ENCODE measurements at places on chromosomes 1 and 21.

DNA sequence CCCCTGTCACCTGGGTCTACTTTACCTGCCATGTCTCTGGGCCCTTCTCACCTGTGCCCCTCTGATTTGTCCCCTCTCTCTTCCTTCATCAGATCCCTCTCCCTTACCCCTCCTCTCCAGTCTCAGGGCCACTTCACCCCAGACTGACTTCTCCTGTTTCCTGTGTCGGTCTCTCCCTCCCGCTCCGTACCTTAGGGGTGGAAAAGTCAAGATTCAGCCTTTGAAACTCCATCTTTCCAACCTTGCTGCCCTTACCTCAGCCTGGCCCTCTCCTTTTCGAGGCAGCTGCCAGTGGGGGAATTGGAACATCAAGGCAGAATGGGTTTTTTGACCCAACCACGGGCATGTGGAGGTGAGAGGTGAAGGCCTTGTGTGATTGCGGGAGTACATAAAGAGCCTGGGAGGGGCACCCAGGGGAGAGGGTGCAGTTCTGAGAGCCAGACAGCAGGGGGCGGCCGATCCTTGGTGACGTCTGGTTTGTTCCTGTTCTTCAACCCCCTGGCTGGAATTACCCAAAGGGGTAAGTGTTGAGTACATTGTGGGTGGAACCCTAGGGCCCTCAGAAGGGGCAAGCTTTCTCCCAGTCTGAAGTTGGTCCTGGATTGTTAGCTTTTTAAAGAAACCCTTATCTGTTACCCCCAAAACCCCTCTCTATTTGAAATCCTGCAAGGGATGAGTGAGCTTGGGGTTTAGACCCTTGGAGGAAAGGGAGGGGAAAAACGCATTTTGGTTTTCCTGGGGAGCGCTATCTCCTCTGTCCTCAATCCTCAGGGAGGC, 12.3 kb upstream of the DMBX1 start:
- peak; percentile 88 for DNase-seq

DNA sequence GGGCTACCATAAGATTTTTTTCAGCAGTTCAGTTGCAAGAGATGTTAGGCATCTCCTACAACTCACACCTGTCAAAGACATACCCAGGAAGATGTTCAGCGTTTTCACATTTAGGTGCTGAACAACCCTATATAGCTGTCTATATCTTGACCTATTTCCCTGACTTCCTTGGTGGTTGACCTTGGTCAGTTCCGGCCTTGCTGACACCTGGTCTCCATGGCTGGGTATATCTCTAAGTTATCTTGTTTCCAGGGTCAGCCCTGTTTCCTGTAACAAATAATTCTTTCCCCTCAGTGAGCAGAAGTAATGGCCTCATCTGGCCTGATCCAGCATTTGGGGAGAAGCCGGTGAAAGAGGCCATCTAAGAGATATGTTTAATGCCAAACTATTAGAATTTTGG, 2.4 kb upstream of the BTG2 start:
- no peak for DNase-seq

DNA sequence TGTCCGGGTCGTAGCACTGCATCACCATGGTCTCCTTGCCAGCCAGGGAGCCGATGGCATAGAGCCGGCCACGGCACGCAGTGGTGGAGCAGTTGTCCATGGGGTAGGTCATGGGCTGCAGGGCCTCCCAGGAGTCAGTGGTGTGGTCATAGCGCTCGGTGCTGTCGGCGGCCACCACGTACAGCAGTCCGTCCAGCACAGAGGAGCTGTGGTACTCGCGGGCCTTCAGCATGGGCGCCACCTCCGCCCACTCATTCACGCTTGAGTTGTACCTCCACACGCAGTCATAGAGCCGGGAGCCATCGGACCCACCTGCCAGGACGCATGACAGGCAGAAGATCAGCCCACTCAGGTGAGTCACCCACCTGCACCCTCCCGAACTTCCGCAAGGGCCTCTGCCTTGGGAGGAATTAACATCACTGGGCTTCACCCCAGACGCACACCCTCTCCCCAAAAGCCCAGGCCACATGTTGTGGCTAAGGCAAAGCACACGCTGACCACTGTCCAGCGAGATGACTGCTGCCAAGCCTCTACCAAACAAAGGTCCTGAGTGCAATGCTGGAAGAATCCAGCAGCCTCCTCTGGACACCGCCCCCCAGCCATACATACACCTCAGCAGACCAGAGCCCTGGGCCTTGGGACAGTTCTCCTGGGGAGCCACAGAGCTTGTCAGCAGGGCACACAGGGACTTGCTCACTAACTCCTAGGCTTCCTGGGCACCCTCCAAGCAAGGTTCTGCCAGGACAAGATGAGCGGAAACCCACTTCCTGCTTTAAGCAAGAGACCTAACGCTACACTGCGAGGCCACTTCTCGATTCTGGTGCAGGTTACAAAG, 3.3 kb downstream of the KLHL21 start:
- peak; percentile 46 for DNase-seq

- no peak for DNase-seq
Observed at GRCh38 chr1:50183378-50184133, 74.8 kb downstream of the ELAVL4 start.

- DNase-seq: peak; percentile 87
Observed at GRCh38 chr1:167499664-167500101, 18.6 kb downstream of the CD247 start.

DNA sequence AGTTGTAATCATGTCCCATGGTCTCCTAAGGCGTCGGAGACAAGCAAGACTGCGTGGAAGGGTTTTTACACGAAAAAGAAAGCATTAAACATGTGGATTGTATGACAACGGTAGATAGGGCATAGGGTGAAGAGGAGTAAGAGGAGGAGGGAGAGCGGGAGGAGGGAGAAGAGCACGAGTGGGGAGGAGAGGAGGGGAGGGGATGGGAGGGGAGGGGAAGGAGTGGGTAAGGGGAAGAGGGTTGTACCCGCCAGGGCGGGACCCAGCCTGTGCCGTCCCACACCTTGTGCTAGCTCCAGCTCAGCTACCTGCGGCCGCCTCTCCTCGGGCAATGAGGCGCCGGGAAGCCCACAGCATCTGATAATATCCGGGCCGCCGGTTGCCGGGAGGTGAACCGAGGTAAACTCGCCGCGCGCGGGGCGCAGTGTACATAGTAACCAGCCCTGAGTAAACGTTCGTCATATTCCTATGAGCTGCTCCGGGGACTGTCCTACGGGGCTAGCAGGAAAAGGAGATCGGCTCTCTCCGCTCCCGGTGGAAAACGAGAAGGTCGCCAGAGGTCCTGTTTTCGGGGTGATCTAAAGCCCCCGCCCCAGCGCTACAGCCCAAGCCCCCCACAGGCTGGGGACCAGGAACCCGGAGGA, 449 bp upstream of the RCAN3 start:
- peak; percentile 78 for DNase-seq

DNA sequence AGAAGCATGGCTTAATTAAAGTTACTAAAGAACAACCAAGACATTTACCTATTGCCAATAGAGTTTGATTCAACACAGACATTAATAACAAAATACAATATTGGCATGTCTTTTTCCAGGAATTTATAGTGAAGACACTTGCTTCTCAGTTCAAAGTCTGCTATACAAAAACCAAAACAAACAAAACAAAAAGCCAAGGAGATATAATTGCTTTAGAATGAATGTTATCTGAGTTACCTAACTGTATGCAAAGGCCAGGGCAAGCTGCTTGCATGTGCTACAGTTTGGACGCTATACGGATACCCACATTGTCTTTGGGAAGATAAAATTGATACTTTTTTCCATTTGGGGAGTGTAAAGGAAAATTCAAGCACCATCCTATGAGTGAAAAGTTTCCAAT, 13.6 kb downstream of the FMO5 start:
- no peak for DNase-seq

DNA sequence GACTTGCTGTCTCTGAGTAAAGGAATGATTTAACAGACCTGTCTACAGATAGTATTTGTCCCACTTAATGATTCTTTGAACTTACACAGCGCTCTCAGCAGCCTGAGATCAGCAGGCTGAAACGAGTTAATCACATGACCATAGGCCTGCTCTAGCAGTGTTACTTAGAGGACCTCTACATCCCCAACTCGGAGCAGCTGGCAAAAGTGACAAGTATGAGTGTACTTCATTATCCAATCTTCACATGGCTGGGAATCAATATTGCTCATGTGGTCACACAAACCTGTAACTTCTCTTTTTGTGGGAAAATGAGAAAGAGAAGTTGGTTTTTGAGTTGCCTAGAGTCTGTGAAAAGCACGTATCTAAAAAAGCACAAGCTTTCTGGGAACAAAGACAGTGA, 11.4 kb upstream of the ATP13A2 start:
- DNase-seq: no peak

DNA sequence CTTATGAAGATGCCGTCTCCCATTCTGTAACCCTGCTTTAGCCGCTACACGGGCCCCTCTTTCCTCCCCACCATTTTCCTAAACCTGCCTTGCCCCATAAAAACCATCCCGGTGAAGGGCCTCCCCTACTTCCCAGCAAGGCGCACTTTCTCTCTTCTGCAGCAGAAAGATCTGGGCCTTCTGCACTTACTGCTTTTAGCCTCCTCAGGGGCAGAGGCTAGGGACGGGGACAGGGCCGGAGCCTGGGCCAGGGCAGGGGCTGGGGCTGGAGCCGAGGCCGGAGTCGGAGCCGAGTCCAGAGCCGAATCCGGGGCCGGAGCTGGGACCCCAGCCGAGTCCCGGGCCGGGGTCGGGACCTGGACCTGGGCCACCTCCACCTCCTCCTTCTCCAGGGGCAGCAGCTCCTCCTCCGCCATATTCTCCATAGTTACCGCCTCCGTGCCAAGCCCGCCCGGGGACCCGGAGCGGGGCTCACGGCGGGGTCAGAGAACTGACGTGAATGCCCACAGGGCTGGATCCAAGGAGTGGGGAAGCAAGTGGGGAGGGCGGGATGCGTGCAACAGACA, 382 bp downstream of the TRMT1L start:
- DNase-seq: no peak

GRCh38 chr1:28281608-28282425, 22.5 kb downstream of the SESN2 start:
- DNase-seq: no peak

GRCh38 chr1:177273141-177273540, 102.4 kb downstream of the BRINP2 start:
- no peak for DNase-seq

DNA sequence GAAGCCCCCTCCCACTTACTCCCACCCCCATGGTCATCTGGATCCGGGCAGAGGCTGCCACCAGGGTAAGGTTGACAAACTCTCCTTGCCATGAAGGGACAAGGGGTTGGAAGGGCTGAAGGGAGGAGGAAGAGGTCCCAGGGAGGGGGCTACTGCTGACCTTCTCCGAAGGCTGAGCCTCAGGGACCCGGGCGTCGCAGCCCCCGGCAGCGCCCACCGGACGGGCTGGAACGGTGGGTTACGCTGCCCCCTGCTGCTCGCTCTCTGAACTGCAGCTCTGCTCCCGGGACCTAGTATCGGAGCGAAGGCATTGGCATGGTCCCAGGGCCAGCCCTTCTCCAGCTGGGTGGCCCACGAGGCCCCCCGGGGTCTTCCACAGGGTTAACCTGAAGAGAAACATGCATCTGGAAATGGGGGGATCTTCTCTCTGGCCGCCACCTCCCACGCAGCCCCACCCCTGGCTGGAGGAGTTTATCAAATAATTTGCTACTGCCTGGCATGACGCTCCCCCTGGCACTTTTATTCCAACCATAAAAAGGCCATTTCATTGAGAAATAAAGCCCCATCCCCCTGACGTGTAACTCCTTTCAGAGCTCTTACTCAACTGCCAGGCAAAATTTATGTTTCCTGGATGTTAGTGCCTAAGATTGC, 70.4 kb upstream of the TARDBP start:
- DNase-seq: peak; percentile 80

DNA sequence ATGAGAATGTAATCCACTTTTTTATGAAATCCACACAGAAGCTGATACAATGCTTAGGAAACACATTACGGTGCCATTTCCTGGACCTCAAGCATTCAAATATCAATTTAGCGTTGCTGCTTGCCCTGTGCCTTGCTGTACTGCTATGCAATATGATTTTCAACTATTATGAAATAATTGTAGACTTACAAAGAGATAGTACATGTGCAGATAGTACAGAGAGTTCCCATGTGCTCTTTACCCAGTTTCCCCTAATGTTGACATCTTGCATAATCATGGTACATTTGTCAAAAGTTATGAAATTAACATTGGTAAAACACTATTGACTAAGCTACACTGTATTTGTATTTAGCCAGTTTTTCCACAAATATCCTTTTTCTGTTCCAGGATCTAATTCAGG, 37.7 kb upstream of the PTBP2 start:
- no peak for DNase-seq

GRCh38 chr1:4977701-4978100, 323.3 kb downstream of the AJAP1 start:
- no peak for DNase-seq

- no peak for DNase-seq
Observed at GRCh38 chr1:9473032-9473807, 66.0 kb upstream of the SLC25A33 start.

- DNase-seq: no peak
Observed at GRCh38 chr1:53249706-53250105, 11.4 kb upstream of the MAGOH start.

- DNase-seq: no peak
Observed at GRCh38 chr1:52502789-52503188, 50.1 kb downstream of the TUT4 start.

GRCh38 chr1:165551469-165551868, 7.7 kb downstream of the LRRC52 start:
- DNase-seq: no peak

DNA sequence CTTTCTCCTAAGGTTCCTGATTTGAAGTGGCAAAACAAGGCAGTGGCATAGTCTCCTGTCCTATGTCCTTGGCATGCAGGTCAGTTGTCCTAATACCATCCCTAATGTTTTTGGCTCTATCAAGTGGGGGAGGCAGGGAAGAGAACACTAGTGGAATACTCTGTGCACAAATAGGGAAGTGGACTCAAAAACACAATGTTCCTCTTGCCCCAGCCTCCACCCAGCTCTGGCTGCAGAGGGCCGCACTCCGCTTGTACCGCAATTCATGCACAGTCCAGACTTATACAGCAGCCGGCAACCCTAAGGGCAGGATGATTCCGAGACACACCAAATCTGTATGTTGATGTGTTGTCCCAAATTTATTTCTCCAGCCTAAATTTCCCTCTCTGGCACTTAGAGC, 14.5 kb downstream of the PLEKHO1 start:
- DNase-seq: no peak

Data from germinal center (tissue), 1 donor.